ENCODE measurements at places on chromosomes 5 and 9.
A peak's percentile ranks its signal among the peaks of the same experiment; 100 is the strongest.

GRCh38 chr5:420632-421286, 22.2 kb upstream of the EXOC3 start:
- no peak for DNase-seq

- DNase-seq = peak; percentile 61
Observed at GRCh38 chr5:153490118-153491037, at the start of gene GRIA1. Gene GRIA1 (plus strand): TSS chr5:153490670.

- DNase-seq = no peak
Observed at GRCh38 chr9:76651119-76651705, 113.0 kb upstream of the PCA3 start.

- no peak for DNase-seq
Observed at GRCh38 chr5:151597749-151598148, 6.6 kb upstream of the FAT2 start.

DNA sequence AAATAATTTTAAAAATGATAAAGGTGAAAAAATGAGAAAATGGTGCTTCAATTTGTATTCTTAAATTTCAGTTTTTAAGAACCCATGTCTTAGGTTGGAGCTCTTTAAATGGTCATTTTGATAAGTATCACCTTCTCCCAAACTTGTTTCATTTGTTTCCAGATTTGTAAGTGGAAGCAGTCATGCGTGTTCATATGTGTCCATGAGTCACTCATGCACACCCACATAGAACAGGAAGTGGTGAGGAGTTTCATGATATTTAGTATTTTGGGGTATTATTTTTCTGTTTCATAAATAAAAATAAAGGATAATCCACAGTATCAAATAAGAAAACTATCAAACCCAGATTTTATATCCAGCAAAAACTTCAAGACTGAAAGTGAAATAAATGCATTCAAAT, 570.4 kb upstream of the ST8SIA4 start:
- no peak for DNase-seq

DNA sequence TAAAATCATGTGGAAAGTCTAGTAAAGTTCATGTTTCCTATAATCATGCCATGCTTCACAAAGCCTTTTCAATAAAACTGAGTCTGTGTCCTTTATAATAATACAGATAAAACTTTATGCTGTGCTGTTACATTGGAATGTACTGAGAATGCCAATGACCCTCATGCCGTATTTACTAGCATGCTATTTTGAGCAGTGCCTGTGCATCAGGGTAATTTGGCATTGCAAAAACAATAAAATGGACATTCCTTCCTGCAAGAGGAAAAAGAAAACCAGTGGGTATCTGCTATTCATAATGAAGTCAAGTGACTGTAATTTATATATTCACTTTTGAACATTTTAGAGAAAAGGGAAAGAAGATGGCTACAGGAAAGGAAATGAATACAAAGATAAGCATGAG, 159.0 kb downstream of the PBX3 start:
- no peak for DNase-seq

DNA sequence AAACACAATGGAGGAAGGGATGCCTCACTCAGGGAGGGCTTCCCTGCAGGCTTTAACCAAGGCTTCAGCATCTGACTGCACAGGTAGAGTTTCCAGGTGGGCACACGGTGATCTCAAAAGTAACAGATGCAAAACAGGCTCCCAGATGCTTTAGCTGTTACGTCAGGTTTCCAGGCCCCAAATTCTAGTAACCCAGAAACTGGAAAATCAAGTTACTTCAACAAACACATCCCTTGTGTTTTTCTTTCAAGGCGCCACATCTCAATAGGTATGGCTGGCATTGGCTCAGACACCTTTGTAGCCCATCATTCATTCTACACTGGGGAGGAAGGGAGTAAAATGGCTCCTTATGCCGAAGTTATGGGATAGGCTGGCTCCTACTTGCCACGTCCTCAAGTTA, 27.4 kb downstream of the NRG2 start:
- no peak for DNase-seq

- DNase-seq = peak; percentile 26
Observed at GRCh38 chr9:108850293-108850897, 5.4 kb downstream of the ACTL7B start.

DNA sequence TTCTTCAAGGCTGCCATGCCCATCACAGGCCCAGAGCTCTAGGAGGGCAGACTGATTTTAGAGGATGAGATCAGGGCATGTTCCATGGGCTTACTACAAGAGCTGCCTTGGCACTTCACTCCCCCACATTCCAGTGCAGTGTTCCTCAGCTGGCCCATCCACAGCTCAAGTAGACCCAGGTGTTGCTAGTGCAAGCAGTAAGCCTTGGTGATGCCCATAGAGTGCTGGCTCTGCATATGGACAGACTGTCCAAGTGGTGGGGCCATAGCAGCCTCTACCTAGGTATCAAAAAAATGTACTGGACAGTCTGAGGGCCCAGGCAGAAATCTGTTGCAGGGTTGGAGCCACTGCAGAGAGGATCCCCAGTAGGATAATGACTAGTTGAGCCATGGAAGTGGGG, 366.6 kb downstream of the FGF10 start:
- no peak for DNase-seq

DNA sequence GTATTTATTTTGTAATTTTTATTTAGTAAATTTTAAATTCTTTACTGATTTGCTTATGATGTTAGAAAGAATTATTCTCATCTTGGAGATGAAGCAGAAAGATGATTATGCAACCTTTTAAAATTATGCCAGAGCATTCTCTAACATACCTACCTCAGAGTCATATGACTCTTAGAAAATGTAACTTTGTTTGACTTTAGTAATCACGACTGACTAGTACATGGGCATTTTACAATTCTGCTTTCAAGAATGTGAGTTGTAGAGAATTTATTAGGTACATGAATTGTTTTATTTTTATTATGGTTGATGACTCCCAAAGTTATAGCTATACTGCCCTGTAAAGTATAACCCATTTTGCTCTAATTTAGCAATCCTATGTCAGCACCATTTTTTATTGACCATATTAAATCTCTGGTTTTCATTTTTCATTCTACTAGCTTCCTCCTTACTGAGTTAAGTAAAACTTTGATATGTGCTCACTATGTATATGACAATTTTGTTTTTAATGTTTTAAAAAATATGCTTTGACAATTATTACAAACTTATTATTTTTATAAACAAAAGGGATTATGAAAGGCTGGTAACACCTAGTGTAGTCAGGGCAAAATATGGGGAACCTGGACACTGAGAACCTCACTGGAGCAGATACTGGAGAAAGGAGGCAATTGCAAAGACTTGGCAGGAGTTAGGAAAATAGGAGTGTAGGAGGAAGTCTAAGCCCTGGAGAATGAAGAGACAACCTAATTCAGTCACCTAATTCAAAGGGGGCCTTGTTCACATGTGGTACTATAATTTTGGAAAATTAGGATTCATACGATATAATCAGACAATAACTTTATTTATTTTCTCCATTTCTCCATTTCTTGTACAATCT, 249.7 kb upstream of the DAB2 start:
- DNase-seq = no peak

DNA sequence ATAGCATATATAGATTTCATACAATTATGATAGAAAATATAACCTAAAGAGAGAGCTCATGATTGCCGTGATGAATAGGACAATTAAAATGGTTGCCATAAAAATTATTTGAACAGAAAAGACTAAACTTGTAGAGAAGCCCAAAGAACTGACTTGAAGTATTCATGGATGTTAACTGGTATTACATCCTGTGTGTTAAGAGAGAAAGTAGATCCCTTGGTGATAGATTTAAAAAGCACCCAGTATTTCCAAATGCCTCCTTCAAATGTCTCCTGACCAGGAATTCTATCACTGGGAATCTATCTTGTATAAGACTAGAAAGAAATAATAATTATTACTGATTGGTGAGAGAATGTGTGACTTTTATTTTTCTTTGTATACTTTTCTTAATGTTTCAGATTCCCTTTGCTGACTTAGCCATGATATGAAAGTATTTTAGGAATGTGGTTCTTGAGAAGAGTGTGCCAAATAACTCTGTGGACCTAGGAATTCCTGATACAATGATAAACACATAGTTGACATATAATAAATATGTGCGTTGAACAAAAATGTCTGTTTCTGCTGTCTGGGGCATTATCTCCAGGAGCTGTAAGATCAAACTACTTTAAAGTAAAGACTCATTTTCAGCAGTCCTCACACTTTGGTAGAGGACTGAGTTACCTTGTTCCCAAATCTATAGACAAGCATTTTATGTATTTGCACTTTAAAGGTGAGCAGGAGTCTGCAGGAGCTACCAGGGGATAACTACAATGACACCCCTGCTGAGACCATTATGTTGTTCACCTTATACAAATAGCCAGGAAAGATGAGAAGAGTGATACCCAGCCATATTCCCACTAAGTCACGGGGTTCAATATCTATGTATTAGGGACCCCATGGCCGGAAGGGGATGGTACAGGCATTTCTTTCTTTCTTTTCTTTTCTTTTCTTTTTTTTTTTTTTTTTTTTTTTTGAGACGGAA, 211.1 kb upstream of the TLE4 start:
- no peak for DNase-seq

DNA sequence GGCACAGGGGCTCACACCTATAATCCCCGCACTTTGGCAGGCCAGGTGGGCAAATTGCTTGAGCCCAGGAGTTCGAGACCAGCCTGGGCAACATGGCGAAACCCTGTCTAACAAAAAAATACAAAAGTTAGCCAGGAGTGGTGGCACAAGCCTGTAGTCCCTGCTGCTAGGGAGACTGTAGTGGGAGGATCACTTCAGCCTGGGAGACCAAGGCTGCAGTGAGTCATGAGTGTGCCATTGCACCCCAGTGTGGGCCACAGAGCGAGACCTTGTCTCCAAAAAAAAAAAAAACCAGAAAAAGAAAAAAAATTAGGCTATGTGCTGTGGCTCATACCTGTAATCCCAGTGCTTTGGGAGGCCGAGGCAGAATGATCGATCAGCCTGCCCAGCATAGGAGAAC, 58.5 kb upstream of the EIF4EBP3 start:
- no peak for DNase-seq

DNA sequence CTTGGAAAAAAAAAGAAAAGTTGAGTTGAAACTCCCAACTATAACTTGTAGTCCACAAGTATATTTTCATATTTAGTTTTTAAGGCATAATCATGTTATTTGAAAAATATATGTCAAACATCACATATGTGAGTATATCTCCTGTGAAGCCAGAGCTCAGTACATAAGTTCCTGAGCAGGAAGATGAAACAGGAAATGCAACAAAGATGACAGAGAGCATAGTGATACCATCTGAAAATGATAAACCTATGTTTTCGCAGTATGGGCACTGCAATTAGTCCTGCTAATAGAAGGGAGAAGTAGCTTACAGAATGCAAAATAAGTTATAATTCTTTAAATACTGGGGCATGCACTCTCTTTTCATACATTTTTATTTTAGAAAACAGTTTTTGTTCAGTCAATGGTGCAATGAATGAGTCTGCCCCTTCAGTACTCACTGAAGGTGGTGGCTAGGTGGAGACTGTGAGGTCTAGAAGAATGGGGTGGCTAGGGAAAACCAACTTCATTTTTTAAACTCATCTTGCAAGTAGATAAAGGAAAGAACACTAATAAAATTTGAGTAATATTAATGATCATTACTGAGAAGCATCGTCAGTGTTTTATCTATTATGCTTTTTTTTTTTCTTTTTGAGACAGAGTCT, 54.1 kb upstream of the FYB1 start:
- DNase-seq = no peak

DNA sequence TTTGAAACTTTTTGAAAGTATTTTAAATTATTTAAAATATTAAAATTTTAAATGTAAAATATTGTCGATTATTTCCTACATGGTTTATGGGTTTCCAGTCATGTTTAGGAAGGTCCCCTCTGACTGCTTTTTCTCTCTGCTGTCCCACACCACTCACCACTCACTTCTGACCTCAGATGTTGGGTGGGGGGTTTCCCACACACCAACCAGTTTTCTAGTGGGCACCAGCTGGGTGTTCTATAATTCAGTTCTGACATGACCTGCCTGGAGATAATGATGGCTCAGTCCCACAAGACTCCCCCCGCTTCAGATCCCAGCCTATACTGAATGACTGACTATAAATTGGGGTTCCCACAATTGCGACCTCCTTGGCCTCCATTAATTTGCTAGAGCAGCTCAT, 310.4 kb downstream of the GADD45G start:
- DNase-seq = no peak

DNA sequence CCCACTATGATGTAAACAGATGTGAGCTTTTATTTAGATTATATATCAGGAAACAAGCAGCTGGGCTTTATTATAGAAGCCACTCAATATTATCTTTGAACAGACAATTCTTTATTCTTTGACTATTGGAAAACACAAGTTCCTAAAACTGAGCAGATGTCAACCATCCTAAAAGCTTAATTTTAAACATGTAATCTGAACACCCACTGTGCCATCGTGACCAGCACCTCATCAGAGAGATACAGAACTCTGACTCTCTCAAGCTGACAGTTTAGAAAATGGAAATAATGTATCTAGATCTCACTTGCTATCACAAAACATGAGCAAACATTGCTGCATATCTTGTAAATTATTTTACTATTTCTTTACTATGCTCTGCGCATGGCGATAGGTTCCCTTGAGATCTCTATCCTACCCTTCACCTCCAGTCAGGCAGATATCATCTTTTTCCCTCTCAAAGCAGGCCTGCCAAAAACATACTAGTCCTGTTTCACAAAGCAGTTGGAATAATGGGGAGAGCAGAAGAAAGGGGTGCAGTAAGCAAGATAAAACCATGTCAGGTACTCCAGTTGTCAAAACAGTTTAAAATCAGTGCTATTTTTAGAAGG, 151.0 kb downstream of the KIAA0825 start:
- DNase-seq = no peak

DNA sequence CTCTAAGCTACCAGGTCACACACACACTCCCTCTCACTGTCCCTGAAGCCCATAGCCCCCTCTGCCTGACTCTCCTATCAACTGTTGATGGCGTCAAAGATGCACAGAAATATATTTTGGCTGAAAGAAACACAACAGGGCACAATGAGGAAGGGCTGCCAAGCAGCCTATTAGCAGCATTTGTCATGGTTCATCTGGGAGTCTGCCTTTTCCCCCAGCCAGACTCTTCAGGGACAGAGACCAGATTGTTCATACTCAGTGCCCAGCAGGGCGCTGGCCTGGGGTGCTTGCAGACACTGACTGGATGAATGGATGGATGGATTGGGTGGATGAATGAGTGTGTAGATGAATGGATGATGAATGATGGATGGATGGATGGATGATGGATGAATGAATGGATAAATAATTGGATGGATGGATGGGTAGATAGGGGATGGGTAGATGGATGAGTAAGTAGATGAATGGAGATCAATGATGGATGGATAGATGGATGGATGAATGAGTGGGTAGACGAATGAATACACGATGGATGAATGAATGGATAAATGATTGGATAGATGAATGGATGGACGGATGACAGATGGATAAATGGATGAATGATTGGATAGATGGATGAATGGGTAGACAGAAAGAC, 90.5 kb downstream of the ADAMTS2 start:
- no peak for DNase-seq

DNA sequence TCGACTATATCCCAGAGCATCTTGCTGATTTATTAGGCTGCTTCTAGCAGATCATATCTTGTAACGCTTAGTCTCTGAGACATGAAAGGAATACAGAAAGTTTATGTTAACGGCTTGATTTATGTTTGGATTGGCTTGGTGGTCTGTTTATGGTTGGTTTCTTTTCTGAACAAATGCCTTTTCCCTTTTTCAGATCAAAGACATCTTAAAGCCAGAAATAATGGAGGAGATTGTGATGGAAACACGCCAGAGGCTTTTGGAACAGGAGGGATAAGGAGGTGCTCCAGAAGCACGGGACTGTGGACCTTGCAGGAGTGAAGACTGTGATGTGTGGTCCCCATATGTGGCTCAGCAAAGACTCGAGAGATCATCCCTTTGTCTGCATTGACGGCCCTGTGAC, 9.9 kb downstream of the EXOSC2 start:
- DNase-seq = peak; percentile 63

- peak; percentile 28 for DNase-seq
Observed at GRCh38 chr5:151758141-151758429, 346 bp downstream of the ATOX1 start.

Measured in spinal cord (tissue), 10 donors.